Heart right ventricle (tissue), 16 donors: ENCODE measurements at places on chromosomes 3 and 15. TPM values are rescaled to one million over a fixed set of nuclear protein-coding genes. Genes with fewer than 3 reads are reported as not detected.

- DNase-seq, result no peak
These were observed 190.1 kb downstream of the ZNF621 start for GRCh38 chr3:40714771-40715345.

DNA sequence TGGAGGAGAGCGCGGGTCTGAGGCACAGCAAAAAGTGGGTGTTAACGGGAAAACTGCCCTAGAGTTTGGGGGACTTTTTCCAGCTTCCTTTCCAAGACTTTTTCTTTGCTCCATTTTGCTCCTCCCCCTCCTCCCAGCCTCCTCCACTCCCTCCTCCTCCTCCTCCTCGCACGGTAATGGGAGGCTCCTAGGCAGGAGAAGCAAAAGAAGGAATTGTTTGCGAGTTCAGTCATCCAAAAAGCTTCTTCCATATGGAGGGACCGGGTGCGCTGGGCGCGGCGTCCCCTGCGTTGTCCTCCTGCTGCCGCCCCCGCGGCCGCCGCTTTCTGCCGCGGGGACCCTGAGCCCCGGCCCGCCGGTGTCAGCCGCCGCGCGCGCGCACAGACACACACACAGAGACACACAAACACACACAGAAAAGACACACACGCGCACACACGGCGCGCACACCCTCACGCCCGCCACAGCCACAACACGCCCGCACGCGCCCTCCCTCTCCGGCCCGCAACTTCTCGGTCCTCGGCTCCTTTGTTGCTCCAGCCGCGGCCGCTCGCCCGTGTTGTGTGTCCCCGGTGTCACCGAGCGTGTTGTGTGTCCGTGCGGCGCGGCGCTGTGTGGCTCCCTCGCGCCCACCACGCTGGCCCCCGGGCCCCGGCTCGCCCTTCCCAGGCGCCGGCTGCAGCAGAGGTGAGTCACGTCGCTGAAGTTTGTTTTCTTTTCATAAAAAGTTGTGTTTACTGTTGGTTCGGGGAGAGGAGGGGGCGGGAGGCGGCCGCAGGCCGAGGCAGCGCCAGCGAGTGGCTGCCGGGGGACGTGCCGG, at the start of gene BOC:
BOC (plus strand) TSS at position 228 of the 820 bp plus-strand sequence. CDS start 38,246 bp downstream, outside the sequence.
- DNase-seq, result peak; percentile 38

DNA sequence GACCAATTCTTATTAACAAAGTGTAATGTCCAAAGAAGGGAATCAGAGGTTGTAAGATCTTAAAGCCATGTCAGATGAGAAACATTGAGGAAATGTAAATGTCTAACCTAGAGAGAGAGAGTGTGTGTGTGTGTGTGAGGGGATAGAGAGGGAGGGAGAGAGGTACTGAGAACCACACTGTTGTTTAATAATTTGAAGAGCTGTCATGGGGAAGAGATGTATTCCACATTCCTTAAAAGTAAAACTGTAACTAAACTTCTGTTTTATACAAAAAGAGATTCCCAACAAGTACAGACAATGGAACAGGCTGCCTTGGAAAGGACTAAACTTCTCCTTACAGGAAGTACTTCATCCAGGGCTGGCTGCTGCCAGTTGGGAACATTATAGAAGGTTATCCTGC, 68.9 kb upstream of the BOC start:
- DNase-seq, result no peak

DNA sequence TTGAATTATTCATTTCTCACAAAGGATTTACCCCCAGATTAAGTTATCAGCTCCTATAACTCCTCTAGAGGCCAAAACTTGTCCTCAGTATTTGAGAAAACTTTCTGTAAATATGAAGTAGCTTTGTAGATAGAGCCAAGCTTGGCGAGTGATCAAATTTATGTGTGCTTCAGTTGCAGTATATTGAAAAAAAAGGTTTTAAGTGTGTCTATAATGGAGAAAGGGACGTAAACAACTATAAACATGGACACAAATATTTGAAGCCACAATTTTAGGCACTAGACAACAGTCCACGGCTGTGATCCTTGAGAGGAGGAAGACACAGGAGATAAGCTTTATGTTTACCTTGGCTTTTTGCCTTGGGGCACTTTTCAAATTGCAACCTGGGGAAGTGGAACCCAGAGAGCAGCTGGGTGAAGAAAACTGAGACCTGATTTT, 118.7 kb downstream of the THRB start:
- no peak for DNase-seq

DNA sequence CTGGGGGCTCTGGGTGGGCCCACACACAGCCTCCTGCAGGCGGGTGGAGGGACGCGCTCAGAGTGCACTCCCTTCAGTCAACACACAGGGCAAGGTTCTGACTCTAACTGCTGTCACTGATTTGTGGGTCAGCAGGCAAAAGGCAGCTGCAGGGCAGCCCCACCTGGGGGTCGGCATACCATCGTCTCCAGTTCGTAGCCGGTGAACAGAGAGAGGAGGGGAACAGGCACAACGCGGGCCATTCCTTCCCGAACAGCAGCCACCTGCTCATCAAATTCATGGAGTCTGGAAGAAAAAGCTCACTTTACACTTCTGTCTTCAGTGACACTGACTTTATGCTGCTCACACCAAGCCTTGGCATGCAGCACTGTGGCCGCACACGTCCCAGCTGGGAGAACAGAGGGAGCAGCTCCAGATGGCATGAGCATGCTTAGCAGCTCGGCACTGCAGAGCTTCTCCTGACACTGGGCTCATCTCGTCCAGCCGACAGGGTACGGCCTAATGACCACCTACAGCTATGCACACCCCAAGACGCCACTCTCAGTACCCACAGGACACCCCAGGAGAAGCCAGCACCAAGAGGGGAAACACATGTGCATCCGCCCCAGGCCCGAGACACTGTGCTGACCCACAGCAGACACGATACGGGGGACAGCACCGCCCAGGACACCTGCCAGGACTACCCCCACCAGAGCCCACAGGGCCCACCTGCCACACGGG, 14.4 kb upstream of the OCA2 start:
- DNase-seq, result no peak

GRCh38 chr15:25990220-25990619, 127.1 kb upstream of the ATP10A start:
- DNase-seq, result no peak

- no peak for DNase-seq
These were observed 55.1 kb downstream of the CD47 start for GRCh38 chr3:108035751-108036150.

DNA sequence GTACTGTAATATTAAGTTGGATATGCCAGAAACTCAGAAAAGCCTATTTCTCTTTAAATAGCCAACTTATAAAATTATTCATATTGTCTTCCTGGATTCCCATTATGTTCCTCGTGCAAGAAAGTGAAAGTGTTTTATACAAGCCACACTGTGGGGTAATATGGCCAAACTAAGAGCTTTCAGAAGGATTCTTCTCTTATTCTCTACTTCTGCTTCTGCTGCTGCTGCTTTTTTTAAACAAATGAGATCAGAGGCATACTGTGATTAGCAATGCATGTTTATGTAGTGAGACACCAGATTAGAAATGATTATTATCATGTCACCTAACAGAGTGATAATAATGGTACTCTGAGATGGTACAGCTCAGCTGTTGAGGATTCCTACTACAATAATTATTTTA, 1026.5 kb upstream of the CFAP20DC start:
- DNase-seq, result no peak

HGD gene
- not detected for total RNA-seq

C2CD4A gene
- not detected for total RNA-seq

RYK gene
- total RNA-seq, result 45.8 TPM
